ENCODE measurements at places on chromosomes 6 and 20. TPM values are rescaled to one million over a fixed set of nuclear protein-coding genes. Genes with fewer than 3 reads are reported as not detected.

Gene EDN3
- not detected for polyA plus RNA-seq

Gene RPP40
- 29.0 TPM for polyA plus RNA-seq

Gene OR2J3
- polyA plus RNA-seq: not detected

Gene MPIG6B
- not detected for polyA plus RNA-seq

Gene TTLL9
- polyA plus RNA-seq: not detected

Gene MCHR2
- polyA plus RNA-seq: not detected

Gene THEMIS
- 0.33 TPM for polyA plus RNA-seq

Gene DOK5
- polyA plus RNA-seq: 16.0 TPM

Gene SPATA25
- not detected for polyA plus RNA-seq

Gene C20orf204
- 0.14 TPM for polyA plus RNA-seq

Gene HLA-DRB1
- polyA plus RNA-seq: 0.21 TPM

Gene MYCT1
- polyA plus RNA-seq: not detected

Gene BEND6
- polyA plus RNA-seq: 25.1 TPM

Gene LY6G6C
- polyA plus RNA-seq: not detected

Gene GPSM3
- polyA plus RNA-seq: 6.8 TPM

Gene CYB5R4
- polyA plus RNA-seq: 15.8 TPM

Gene CST4
- polyA plus RNA-seq: not detected

Gene SIGLEC1
- not detected for polyA plus RNA-seq

Gene MAVS
- 12.0 TPM for polyA plus RNA-seq

Gene COL12A1
- polyA plus RNA-seq: 253 TPM

Gene APOBEC2
- polyA plus RNA-seq: not detected

Gene DEFB125
- polyA plus RNA-seq: not detected

Gene TNFRSF6B
- 17.4 TPM for polyA plus RNA-seq

Gene CPNE1
- 178 TPM for polyA plus RNA-seq

Gene NOX3
- polyA plus RNA-seq: not detected

Gene ACTL10
- 1.7 TPM for polyA plus RNA-seq

Gene LST1
- not detected for polyA plus RNA-seq

Gene KIFC1
- 4.0 TPM for polyA plus RNA-seq

Gene C20orf141
- polyA plus RNA-seq: not detected

Gene ADRM1
- polyA plus RNA-seq: 175 TPM

Gene SDCBP2
- 4.2 TPM for polyA plus RNA-seq

Gene PNISR
- 40.0 TPM for polyA plus RNA-seq

Gene BCAS1
- 0.38 TPM for polyA plus RNA-seq

Measured in GM23248 (cell line).